ENCODE measurements at places on chromosomes 6 and 20. TPM values are rescaled to one million over a fixed set of nuclear protein-coding genes. Genes with fewer than 3 reads are reported as not detected.

RNF182 gene
- 2.1 TPM for total RNA-seq

BHLHE23 gene
- not detected for total RNA-seq

ZFP57 gene
- not detected for total RNA-seq

FNDC1 gene
- not detected for total RNA-seq

CAPN11 gene
- total RNA-seq = 0.06 TPM

WFDC6 gene
- not detected for total RNA-seq

CPNE5 gene
- not detected for total RNA-seq

TMEM244 gene
- total RNA-seq = 0.52 TPM

CASS4 gene
- 1.2 TPM for total RNA-seq

ERMARD gene
- 15.2 TPM for total RNA-seq

PTK6 gene
- 0.45 TPM for total RNA-seq

C20orf144 gene
- total RNA-seq = 0.06 TPM

JAG1 gene
- total RNA-seq = 6.2 TPM

COL21A1 gene
- total RNA-seq = 12.9 TPM

VGLL2 gene
- 0.75 TPM for total RNA-seq

DEFB114 gene
- not detected for total RNA-seq

ADGRG6 gene
- total RNA-seq = 1.8 TPM

DNA sequence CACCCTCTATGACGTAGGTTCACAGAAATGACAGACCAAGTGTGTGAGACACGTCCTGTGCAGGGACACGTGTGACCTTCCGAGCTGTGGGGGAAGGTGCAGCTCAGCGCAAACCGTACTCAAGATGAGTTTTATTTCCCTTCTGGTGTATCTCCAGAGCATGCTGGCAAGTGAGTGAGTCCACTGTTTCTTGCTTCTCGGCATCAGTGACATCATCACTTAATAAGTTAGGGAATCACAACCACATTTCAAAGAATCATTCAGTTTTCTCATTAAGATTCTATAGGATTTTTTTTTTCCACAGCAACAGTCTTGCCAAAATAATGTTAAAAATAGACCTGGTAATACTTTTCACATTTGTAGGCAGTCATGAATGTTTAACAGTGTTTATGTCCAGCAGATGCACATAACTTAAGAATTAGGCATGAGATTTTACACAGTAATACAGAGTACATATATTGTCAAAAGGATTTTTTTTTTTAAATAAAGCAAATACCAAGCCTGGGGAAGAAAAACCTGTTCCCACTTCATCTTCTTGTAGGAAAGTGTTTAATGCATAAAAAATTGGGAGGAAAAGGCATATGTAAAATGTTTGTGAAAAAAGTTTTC lies 417.8 kb downstream of the CDC5L start:
- DNase-seq = no peak

- no peak for DNase-seq
Observed at GRCh38 chr20:9627219-9627618, 112.8 kb downstream of the LAMP5 start.

GRCh38 chr20:34928411-34928810 lies 27.2 kb downstream of the GSS start:
- no peak for DNase-seq

GRCh38 chr6:125637207-125637606 lies 112.2 kb upstream of the HEY2 start:
- DNase-seq = peak; percentile 2

DNA sequence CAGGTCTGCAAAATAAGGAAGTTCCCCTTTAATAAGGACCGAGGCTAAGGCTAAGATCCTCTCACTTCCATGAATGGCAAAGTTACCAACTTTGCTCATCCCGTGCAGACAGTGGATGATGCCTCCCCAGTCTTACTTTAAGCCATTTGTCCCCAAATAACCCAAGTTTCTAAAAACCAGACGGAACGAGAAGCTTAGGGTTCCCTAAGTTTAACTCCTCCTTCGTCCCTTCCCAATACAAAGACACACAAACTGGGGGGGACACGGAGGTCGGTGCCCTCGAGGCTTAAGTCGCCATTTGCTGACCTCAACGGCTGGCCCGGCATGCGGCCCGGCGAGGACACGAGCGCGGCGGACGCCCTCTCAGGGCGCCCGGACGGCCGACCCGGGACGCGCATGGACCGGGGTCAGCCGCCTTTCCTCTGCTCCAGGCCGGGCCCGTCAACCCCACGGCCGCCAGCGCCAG lies 527 bp downstream of the FBXO30 start:
- peak; percentile 56 for DNase-seq

- peak; percentile 92 for DNase-seq
Observed at GRCh38 chr6:84581494-84582259, 182.7 kb downstream of the TBX18 start.

- DNase-seq = peak; percentile 90
Observed at GRCh38 chr6:56555438-56555872, 87.2 kb downstream of the DST start.

- peak; percentile 11 for DNase-seq
Observed at GRCh38 chr6:121393731-121394505, 41.5 kb upstream of the GJA1 start.

DNA sequence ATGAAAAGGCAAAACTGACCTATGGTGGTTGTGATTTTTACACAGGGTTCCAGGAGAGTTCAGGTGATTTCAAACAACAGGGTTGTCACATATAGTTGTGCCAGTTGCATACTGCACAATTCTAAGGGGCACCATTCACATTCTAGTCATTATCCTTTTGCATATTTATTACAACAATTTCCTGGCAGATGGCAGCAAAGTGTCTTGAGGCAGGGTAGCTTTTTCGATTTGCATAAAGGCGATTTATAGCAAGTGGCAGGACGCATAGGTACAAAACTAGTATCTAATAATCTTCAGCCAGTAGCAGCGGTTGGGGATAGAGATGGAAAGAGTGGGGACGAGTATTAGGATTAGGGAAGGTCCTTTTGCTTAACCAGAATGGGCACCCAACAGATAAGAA lies 46.5 kb upstream of the TRAF3IP2 start:
- DNase-seq = no peak

GRCh38 chr20:19688031-19688806 lies 69.8 kb upstream of the RIN2 start:
- DNase-seq = peak; percentile 96

DNA sequence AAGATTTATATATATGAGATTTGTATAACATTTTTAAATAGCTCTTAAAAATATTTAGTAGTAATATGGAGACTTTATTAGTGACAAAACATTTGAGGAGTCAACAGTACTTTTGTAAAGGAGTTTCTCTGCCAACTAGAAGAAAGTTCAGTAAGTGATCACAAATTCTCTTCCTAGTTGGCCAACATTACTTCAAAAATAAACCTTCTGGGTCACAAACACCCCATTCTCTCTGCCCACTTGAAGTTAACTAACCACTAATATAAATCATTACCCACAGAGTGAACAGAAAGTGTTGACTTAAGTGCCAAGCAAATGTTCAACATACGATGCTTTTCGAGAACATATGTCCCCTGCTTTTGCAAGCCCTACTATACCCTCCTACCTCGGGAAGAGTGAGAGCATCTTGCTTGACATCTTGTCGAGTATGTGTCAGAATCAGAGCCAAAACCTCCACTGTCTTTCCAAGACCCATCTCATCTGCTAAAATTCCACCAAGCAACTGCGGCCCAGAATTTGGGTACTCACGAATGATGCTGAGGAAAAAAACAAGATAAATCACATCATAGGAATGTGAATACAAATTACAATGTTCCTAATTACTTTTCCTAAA lies 16.9 kb downstream of the SHPRH start:
- DNase-seq = no peak

DNA sequence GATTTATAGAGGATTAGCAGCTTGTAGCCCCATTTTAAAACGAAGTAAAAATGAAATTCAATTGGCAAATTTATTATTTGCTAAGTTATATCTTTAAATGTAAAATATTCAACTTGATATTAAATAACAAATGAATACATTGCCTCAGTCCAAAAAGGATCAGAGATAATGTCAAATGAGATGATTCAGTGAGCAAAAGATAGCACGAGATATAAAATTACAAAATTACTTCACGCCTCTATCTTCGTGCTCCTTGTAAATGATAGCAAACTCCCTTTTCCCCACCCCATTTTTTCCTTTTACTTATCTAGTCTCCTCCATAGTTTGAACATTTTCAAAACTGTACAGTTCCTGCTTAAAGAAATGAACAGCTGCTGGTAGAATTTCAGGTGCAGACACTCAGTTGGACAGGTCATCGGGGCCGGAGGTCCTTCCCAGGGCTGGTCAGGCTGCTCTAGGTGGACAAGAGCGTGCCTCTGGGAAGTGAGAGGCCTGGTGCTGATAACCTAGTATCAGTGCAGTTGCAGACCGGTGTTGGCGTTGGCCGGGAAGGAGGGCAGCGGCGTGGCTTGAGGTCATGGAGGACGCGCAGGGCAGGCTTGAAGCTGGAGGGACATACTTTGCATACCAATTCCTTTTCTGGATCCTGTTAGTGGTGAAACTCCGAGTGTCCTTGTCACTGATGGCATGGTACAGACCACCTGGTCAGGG lies 83.9 kb downstream of the CDC5L start:
- DNase-seq = no peak

GRCh38 chr6:126339796-126340609 lies at the start of gene CENPW:
CENPW (plus strand) TSS chr6:126340115; CDS start chr6:126340274, 159 bp downstream.
- peak; percentile 76 for DNase-seq

DNA sequence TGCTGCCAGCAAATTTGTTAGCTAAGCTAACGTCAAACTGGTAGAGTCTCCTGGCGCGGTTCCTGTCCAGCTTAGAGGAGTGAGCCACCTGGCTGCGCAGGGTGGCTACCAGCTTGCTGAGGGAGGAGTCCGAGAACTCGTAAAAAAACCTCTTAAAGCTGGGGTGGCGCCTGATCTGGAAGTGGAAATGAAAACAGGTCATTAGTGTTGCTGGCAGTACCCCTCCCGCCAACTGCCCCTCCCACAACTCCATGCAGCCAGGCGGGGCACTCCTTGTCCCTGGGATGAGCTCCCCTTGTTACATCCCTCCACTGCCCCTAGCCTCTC lies 17.3 kb downstream of the BNIP5 start:
- no peak for DNase-seq

DNA sequence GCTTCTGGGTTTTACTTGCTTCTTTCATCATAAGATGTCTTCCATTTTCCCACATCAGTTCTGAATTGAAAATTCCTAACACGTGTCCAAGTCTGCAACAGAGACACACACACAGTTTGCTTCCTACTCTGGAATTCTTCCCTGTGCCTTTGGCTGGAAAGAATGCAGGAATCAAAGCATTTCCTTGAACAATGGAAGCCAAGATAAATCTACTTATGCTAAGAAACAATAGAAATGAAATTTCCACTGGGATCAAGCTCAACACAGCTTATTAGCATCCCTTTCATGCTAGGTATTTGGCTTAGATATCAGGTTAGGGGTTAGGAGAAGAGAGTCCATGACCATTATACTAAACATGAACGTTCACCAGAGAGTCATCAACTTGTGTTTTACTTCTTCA lies 101.1 kb upstream of the SCAF8 start:
- no peak for DNase-seq

DNA sequence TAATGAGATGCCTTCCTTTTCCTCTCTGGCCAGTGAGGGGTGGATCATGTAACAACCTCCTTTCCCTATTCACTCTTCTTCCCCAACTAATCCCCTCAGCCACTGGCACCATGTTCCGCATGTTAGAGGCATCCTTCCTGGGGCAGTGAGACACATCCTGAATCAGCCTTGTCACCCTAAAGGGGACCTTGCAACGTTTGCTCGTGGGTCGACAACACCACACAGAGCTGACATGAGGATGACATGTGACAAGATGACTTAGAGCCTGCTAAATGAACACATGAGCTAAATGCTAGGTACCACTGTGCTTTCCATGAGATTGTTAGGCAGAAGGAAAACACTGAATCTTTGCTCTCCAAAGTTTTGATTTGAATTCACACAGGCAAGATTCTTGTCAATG lies 129.2 kb downstream of the ATXN1 start:
- DNase-seq = no peak

- no peak for DNase-seq
Observed at GRCh38 chr20:63312690-63313348, 19.8 kb downstream of the COL20A1 start.

GRCh38 chr6:108598305-108598863 lies 37.7 kb downstream of the FOXO3 start:
- DNase-seq = peak; percentile 99

- DNase-seq = no peak
Observed at GRCh38 chr6:80276861-80277260, 170.4 kb downstream of the BCKDHB start.

- DNase-seq = peak; percentile 54
Observed at GRCh38 chr6:16409531-16410441, 171.4 kb downstream of the GMPR start.

- DNase-seq = peak; percentile 39
Observed at GRCh38 chr6:24990236-24990845, 54.6 kb upstream of the RIPOR2 start.

DNA sequence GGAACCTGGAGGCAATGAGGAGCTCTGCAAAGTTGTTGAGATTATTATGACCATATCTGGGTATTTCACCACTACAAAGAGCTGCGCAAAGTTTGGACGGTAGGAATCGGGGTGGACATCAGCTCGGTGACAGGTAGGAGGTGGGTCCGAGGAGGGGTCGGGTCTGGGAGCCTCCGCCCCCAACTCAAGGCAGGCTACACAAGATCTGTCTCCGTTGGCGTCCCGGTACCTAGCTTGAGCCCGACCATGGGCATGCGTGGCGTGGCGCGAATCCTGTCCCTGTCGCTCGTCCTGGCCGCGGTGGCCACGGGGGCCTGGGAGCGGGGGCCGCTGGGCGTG lies 40.2 kb upstream of the ZNFX1 start:
- no peak for DNase-seq

- no peak for DNase-seq
Observed at GRCh38 chr6:70847106-70848084, 109.5 kb downstream of the B3GAT2 start.

- DNase-seq = peak; percentile 67
Observed at GRCh38 chr6:5457041-5457440, 195.7 kb downstream of the FARS2 start.

- peak; percentile 82 for DNase-seq
Observed at GRCh38 chr6:28542440-28543296, 17.0 kb downstream of the GPX5 start.

GRCh38 chr6:5373430-5373829 lies 112.1 kb downstream of the FARS2 start:
- no peak for DNase-seq

All from LHCN-M2 (cell line).